Activated naive CD4-positive, alpha-beta T cell treated with anti-CD3 and anti-CD28 coated beads for 36 hours (primary cell): ENCODE measurements at places on chromosomes 6 and 20. TPM values are rescaled to one million over a fixed set of nuclear protein-coding genes. Genes with fewer than 3 reads are reported as not detected.

Gene SLC22A16
- total RNA-seq, result not detected

Gene BANF2
- total RNA-seq, result not detected

Gene EYS
- not detected for total RNA-seq

Gene RAB23
- 1.1 TPM for total RNA-seq

Gene LY6G5C
- total RNA-seq, result 1.4 TPM

Gene HLA-G
- total RNA-seq, result not detected

Gene STX16
- total RNA-seq, result 127 TPM

Gene MLN
- not detected for total RNA-seq

DNA sequence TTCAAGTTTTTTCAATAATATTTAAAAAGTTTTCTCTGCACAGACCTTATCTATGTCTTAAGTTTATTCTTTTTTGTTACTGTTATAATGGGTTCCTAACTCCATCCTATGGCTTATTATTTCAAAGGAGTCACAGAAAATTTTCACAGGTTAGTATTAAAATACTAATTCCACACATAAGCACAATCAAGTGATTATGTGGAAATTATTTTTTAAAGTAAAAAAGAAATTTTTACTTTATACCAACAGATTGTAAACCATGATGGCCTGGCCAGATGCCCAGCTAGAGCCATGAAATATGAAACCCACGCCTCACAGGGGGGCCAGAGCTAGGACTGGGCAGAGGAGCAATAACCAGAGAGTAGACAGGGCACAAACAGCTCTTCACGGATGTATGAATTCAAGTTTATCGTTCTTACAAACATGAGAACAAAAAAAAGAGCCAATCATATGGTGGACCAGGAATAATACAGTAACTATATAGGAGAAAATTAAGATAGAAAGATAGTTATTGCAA is 34.0 kb downstream of the NUDT3 start:
- no peaks in the 10 kb centered on the region for H3K36me3 ChIP-seq
- no peak for DNase-seq
- H3K27ac ChIP-seq, result no peak overlapping the region
- peaks cover 28% of the 10 kb centered on the region for H3K4me1 ChIP-seq
- no peak overlapping the region for H3K4me3 ChIP-seq

- peaks cover 26% of the 10 kb centered on the region for H3K36me3 ChIP-seq
- H3K4me3 ChIP-seq, result no peak overlapping the region
- H3K27ac ChIP-seq, result no peak overlapping the region
- DNase-seq, result no peak
Observed at GRCh38 chr20:50919567-50919966, 11.7 kb downstream of the ADNP start.

GRCh38 chr6:20909621-20910020 is 375.4 kb downstream of the CDKAL1 start:
- H3K4me1 ChIP-seq, result no peaks in the 10 kb centered on the region
- no peak overlapping the region for H3K4me3 ChIP-seq
- no peaks in the 10 kb centered on the region for H3K27me3 ChIP-seq
- DNase-seq, result no peak
- no peak overlapping the region for H3K27ac ChIP-seq
- H3K36me3 ChIP-seq, result peaks cover 38% of the 10 kb centered on the region

DNA sequence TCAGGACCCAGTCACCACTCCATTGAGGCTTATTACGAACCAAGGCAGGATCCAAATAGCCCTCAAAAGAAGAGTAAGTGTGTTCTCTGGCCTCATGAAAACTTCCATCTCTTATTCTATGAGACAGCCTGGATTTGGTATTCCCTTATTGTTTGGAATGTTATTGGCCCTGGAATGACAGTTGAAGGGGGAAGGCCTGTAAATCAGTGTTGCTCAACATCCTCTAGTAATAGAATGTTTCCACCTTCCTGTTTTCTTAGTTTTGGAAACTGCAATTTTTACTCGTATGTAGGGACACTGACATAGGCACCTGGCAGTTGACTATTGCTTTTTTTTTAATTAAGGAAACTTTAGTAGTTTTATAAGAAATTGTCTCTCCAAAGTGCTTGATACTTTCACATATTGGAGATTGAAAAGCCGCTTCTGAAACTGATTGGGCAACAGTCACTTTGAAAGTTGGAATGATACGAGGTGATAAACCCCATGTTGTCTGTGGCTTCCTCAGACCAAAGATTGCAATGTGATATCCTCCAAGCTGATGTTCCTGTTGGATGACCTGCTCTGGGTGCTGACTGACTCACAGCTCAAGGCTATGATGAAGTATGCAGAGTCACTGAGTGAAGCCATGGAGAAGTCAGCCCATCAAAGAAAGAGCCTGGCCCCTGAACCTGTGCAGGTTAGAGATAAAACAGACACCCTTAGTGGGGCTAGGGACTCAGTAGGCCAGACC is 43.1 kb downstream of the BLTP3A start:
- no peaks in the 10 kb centered on the region for H3K27me3 ChIP-seq
- DNase-seq, result no peak
- no peak overlapping the region for H3K4me3 ChIP-seq
- H3K4me1 ChIP-seq, result peaks cover 2% of the 10 kb centered on the region

- H3K4me3 ChIP-seq, result no peak overlapping the region
- H3K27me3 ChIP-seq, result no peaks in the 10 kb centered on the region
- H3K4me1 ChIP-seq, result peaks cover 18% of the 10 kb centered on the region
- H3K27ac ChIP-seq, result no peak overlapping the region
Observed at GRCh38 chr6:121686611-121687023, 251.2 kb downstream of the GJA1 start.

DNA sequence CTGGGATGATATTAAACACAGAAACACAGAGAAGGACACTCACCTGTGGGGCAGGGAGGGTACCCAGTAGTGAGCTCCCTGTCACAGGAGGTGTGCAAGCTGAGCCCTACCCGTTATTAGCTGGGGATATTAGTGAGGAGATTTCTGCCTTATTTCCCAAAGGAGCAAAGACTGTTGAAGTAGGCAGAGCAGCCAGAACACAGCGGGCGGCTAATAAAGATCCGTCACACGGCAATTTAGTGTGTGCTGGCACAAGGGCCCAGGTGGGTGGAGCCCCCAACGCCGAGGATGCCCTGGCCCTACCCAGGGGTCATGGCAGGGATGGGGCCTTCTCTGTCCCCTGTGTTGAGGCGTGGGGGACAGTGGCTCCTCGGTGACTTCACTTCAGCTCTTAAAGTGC is 8.3 kb downstream of the VSTM2L start:
- H3K36me3 ChIP-seq, result no peaks in the 10 kb centered on the region
- H3K27ac ChIP-seq, result no peak overlapping the region
- no peak for DNase-seq
- peaks cover 54% of the 10 kb centered on the region for H3K27me3 ChIP-seq

DNA sequence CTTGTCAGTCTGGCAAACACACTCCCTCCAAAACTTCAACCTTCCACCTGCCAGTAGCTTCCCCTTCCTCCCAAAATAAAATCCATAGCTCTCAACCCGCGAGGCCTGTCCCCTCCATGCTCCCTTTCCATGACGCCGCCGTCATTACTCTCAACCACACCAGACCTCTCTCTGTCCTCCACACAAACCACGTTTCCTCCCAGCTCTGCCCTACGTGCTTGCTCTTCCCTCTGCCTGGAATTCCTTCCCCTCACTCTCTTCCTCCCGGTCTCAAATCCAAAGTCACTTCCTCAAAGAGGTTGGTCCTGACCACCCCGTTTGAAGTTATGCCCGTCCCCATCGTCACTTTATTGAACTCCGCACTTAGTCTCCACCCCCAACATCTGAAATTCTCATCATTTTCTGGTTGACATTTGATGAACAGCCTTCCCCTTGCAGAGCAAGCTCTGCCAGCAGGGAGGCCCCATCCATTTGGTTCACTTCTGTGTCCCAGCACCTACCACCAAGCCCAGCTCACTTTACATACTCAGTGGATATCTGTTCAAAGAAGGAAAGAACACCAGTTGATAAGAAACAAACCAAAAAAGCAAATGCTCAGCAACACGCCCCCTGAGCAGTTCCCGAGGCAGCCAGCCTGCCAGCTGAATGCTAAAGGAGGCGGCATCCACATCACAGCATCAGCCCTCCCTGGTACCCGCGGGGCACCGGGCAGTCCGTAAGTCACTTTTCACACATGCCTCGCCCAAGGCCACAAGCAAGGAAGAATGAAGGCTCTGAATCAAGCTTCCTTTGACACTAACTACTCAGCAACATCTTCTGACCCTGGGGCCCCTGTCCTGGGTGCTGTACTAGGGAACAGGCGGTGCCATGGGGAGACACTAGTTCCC is 125.0 kb downstream of the NFATC2 start:
- H3K27ac ChIP-seq, result no peak overlapping the region
- peaks cover 36% of the 10 kb centered on the region for H3K36me3 ChIP-seq
- DNase-seq, result no peak
- peaks cover 41% of the 10 kb centered on the region for H3K4me1 ChIP-seq
- no peak overlapping the region for H3K4me3 ChIP-seq
- no peaks in the 10 kb centered on the region for H3K27me3 ChIP-seq

- no peak overlapping the region for H3K4me3 ChIP-seq
- peaks cover 20% of the 10 kb centered on the region for H3K4me1 ChIP-seq
- peaks cover 22% of the 10 kb centered on the region for H3K27me3 ChIP-seq
- H3K36me3 ChIP-seq, result no peaks in the 10 kb centered on the region
- no peak for DNase-seq
Observed at GRCh38 chr6:36659271-36659670, 19.2 kb upstream of the CDKN1A start.

DNA sequence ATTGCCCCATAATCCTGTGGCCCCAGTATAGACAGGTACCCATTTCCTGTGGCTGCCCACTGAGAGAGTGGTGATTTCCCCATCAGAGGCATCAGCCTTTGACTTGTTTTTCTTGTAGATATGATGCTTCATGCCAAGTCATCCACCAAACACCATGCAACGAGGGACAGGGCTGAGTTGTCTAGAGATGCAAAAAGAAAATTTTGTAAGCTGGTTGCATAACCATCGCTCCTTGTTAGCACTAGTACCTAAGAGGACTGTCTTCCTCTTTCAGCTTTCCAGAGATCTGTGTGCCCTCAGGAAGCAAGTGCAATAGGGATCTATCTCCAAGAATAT is 166.8 kb downstream of the BCAS1 start:
- peak; percentile 38 for DNase-seq
- no peak overlapping the region for H3K4me3 ChIP-seq
- H3K27ac ChIP-seq, result no peak overlapping the region
- H3K27me3 ChIP-seq, result no peaks in the 10 kb centered on the region
- H3K36me3 ChIP-seq, result no peaks in the 10 kb centered on the region

- DNase-seq, result no peak
- H3K36me3 ChIP-seq, result peaks cover 74% of the 10 kb centered on the region
- peak overlapping the region; percentile 82 for H3K4me3 ChIP-seq
- H3K4me1 ChIP-seq, result peaks cover 75% of the 10 kb centered on the region
- H3K27ac ChIP-seq, result peak overlapping the region; percentile 97
Observed at GRCh38 chr6:158655569-158656450, 6.0 kb downstream of the SYTL3 start.

GRCh38 chr6:144220031-144220790 is 64.9 kb upstream of the UTRN start:
- H3K36me3 ChIP-seq, result peaks cover 2% of the 10 kb centered on the region
- H3K27ac ChIP-seq, result no peak overlapping the region
- no peak for DNase-seq
- no peak overlapping the region for H3K4me3 ChIP-seq

- no peak overlapping the region for H3K4me3 ChIP-seq
- H3K4me1 ChIP-seq, result no peaks in the 10 kb centered on the region
- DNase-seq, result no peak
- H3K27me3 ChIP-seq, result no peaks in the 10 kb centered on the region
Observed at GRCh38 chr6:43123461-43124314, 47.4 kb upstream of the SRF start.

DNA sequence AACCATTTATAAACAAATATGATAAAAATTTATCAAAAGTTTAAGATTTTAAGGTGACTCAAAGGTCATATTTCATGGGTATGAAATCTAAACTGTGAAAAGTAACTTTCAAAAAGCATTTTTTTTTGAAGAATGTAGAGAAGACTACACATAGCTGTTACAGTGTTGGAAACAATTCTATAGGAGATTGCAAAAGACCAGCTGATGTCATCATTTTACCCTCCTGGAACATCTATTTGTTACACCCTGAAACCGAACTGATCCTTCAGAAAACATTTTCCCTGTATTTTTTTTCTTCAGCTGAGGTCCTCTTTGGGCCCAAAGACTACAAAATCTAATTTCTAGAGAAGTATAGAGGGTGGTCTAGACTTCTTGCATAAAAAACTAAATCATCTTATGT is 297.5 kb upstream of the FERMT1 start:
- no peaks in the 10 kb centered on the region for H3K4me1 ChIP-seq
- DNase-seq, result no peak
- H3K36me3 ChIP-seq, result no peaks in the 10 kb centered on the region
- no peak overlapping the region for H3K27ac ChIP-seq
- H3K27me3 ChIP-seq, result no peaks in the 10 kb centered on the region

- no peak overlapping the region for H3K27ac ChIP-seq
- no peaks in the 10 kb centered on the region for H3K36me3 ChIP-seq
- no peaks in the 10 kb centered on the region for H3K27me3 ChIP-seq
- no peak for DNase-seq
- H3K4me3 ChIP-seq, result no peak overlapping the region
Observed at GRCh38 chr6:93496548-93496947, 77.2 kb upstream of the EPHA7 start.

- H3K4me3 ChIP-seq, result no peak overlapping the region
- H3K27me3 ChIP-seq, result peaks cover 4% of the 10 kb centered on the region
- no peak overlapping the region for H3K27ac ChIP-seq
- no peaks in the 10 kb centered on the region for H3K4me1 ChIP-seq
- no peak for DNase-seq
Observed at GRCh38 chr20:50277064-50277415, 86.4 kb downstream of the CEBPB start.

DNA sequence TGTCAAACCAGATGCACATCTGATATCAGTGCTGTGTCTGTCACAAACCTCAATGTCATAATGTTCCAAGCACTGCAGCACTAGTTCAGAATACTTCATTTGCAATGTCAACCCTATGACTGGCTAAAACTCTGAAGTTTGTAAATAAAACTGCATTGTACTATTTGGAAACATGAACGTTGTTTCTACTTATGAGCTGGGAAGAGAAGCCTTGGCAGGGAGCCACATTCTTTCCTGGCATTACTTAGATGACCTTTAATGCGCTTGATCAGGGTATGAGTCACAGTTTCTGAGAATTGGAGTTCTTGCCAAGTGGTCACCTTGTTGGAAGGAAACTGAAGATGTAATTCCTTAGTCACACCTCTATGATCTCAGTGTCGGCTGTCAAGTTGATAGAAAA is 664.8 kb upstream of the MMS22L start:
- no peaks in the 10 kb centered on the region for H3K36me3 ChIP-seq
- H3K27me3 ChIP-seq, result no peaks in the 10 kb centered on the region
- DNase-seq, result no peak
- H3K4me1 ChIP-seq, result no peaks in the 10 kb centered on the region
- no peak overlapping the region for H3K27ac ChIP-seq
- H3K4me3 ChIP-seq, result no peak overlapping the region

GRCh38 chr20:19750907-19751636 is 7.0 kb upstream of the RIN2 start:
- no peaks in the 10 kb centered on the region for H3K4me1 ChIP-seq
- H3K4me3 ChIP-seq, result no peak overlapping the region
- H3K27me3 ChIP-seq, result peaks cover 1% of the 10 kb centered on the region

GRCh38 chr6:44800784-44801592 is 413.5 kb downstream of the CDC5L start:
- H3K4me3 ChIP-seq, result no peak overlapping the region
- no peaks in the 10 kb centered on the region for H3K4me1 ChIP-seq
- H3K36me3 ChIP-seq, result no peaks in the 10 kb centered on the region
- no peak for DNase-seq
- peaks cover 2% of the 10 kb centered on the region for H3K27me3 ChIP-seq
- H3K27ac ChIP-seq, result no peak overlapping the region

GRCh38 chr6:46484081-46484820 is 7.0 kb downstream of the RCAN2 start:
- no peaks in the 10 kb centered on the region for H3K36me3 ChIP-seq
- H3K4me1 ChIP-seq, result no peaks in the 10 kb centered on the region
- no peak overlapping the region for H3K4me3 ChIP-seq
- H3K27ac ChIP-seq, result no peak overlapping the region
- no peak for DNase-seq
